ENCODE measurements at places on chromosomes 2 and 18. TPM values are rescaled to one million over a fixed set of nuclear protein-coding genes. Genes with fewer than 3 reads are reported as not detected.

GRCh38 chr2:74146929-74147726 is 584 bp downstream of the BOLA3 start:
- peak overlapping the region; percentile 75 for H3K4me3 ChIP-seq
- H3K4me1 ChIP-seq, result peaks cover 6% of the 10 kb centered on the region
- no peaks in the 10 kb centered on the region for H3K27me3 ChIP-seq
- no peaks in the 10 kb centered on the region for H3K36me3 ChIP-seq

DNA sequence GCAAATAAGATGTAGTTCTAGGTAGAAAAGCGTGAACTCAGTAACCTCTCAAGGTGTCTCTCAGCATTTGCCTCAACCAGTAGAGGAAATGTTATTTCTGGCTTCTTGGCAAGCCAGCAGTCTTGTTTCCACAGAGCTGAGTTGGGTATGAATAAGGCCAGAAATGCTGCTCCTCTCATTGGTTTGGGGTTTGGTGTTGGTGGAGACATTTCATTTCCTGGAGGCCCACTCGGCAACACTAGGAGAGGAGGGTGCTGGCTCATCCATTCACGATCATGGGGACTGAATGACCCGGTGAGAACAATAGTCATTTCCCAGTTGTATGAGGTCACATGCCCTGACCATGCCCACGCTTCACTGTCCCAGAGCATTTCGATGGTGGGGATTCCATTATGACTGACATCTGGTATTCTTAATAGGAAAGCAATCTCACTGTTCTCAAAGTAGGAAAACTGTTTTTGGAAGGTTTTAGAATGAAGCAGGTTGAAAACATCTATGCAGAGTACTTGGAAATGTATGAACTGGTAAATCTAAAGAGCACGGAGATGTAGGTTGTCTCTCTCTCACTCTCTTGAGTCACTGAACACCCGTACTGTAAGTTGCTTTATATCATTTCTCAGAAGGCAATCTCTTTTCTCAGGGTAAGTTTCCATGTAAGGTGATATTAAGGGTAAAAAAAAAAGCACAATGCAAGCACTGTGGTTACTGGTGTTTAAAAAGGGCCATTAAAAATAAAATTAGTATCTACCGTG is 37.1 kb upstream of the CTLA4 start:
- H3K27me3 ChIP-seq, result no peaks in the 10 kb centered on the region
- H3K36me3 ChIP-seq, result no peaks in the 10 kb centered on the region
- H3K27ac ChIP-seq, result no peak overlapping the region
- no peak for DNase-seq

DNA sequence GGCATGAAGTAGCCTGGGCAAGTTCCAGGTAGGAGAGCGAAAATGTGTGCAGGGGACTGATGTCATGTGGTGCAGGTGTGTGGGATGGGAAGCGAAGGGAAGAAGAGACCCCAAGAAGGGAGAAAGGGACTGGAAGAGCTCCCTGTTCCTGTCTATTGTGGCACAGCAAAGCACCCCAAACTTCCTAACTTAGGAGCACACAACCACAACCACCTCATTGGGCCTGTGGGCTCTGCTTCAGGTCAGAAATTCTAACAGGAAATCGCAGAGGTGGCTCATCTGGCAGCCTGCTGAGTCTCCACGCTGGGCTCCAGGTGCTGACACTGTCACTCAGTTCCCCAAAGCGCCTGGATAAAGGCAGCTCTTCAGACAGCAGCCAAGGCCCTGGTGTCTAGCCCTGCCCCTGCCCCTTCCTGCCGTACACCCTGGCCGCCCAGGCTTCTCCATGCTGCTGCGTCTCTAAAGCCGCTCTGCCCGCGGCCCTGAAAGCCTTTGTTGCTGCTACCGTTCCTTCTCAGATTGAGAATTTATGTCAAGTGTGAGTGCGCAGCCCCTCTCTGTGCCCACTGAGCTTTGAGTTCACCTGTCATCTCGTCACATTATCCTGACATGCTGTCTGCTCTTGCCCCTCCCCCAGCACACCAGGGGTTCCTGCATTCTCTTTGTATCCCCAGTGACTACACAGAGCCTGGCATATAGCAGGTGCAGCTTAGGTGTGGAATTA is 140.2 kb upstream of the BCL2L11 start:
- DNase-seq, result no peak
- H3K4me1 ChIP-seq, result no peaks in the 10 kb centered on the region
- H3K4me3 ChIP-seq, result no peak overlapping the region
- no peaks in the 10 kb centered on the region for H3K27me3 ChIP-seq
- H3K36me3 ChIP-seq, result no peaks in the 10 kb centered on the region

The ATP8B1 gene
- 359 TPM for total RNA-seq

The DSG1 gene
- total RNA-seq, result not detected

DNA sequence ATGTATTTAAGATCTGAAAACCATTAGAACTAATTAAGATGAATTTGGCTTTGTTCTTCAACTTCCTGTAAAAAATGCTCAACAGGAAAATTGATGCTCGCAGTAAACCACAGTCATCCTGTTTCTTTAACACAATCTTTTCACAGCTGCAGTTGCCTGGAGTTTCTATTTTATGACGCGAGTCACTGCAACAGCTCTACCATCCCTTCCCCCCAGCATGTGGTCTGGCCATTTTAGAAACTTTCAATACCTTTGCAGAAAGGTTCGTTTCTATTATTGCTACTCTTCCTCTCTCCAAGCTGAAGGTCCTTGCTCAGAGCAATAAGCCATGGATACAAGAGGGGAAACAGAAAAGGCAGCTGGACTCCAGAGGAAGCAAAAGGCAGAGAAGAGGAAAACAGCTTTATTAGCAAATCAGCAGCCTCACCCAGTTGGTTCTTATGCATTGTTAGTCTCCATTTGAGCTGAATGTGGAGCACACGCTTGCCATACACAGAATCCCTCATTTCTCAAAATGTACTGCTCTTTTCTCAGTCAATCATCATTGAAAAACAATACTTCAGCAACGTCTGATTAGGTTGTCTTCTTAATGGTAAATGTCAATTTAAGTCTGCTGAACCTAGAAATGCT is 3.9 kb downstream of the WIPF1 start:
- DNase-seq, result peak; percentile 47
- H3K4me1 ChIP-seq, result no peaks in the 10 kb centered on the region
- H3K27ac ChIP-seq, result peak overlapping the region; percentile 75
- H3K36me3 ChIP-seq, result no peaks in the 10 kb centered on the region

- DNase-seq, result no peak
- no peaks in the 10 kb centered on the region for H3K4me1 ChIP-seq
- H3K36me3 ChIP-seq, result no peaks in the 10 kb centered on the region
- no peaks in the 10 kb centered on the region for H3K27me3 ChIP-seq
- H3K4me3 ChIP-seq, result no peak overlapping the region
- H3K27ac ChIP-seq, result no peak overlapping the region
These were observed 42.3 kb downstream of the NOL10 start for GRCh38 chr2:10647441-10647840.

The ANKRD36 gene
- 22.1 TPM for total RNA-seq

- no peak overlapping the region for H3K27ac ChIP-seq
- no peaks in the 10 kb centered on the region for H3K36me3 ChIP-seq
- H3K4me3 ChIP-seq, result no peak overlapping the region
- H3K4me1 ChIP-seq, result no peaks in the 10 kb centered on the region
- DNase-seq, result peak; percentile 70
These were observed 42.1 kb upstream of the LAPTM4A start for GRCh38 chr2:20093263-20094141.

GRCh38 chr2:176544557-176544956 is 275.3 kb downstream of the MTX2 start:
- no peak overlapping the region for H3K27ac ChIP-seq
- no peaks in the 10 kb centered on the region for H3K4me1 ChIP-seq
- no peaks in the 10 kb centered on the region for H3K36me3 ChIP-seq

DNA sequence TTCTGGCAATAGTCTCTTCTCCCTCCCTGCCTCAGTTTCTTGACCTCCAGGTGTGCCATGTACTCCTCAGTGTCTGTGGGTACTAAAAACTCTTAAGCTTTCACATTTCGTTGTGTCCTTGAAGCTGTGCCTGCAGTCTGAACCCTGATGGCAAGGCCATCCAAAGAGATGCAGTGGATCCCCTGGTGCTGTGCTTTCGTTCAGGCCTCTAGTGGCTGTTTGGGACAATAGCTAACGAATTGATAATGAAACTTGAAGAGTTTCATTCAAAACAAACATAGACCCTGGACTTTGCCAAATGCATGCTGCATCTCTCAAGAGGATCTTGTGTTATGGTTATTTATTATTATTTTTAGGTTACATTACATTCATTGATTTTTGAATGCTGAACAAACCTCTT is 523.1 kb upstream of the FSIP2 start:
- no peak overlapping the region for H3K4me3 ChIP-seq
- H3K27ac ChIP-seq, result no peak overlapping the region
- no peak for DNase-seq
- no peaks in the 10 kb centered on the region for H3K27me3 ChIP-seq

GRCh38 chr2:102839668-102840388 is 78.0 kb downstream of the TMEM182 start:
- H3K4me1 ChIP-seq, result no peaks in the 10 kb centered on the region
- no peaks in the 10 kb centered on the region for H3K27me3 ChIP-seq
- no peak overlapping the region for H3K4me3 ChIP-seq
- H3K27ac ChIP-seq, result no peak overlapping the region
- DNase-seq, result peak; percentile 32

GRCh38 chr2:108079736-108080135 is 93.4 kb downstream of the SLC5A7 start:
- no peak overlapping the region for H3K4me3 ChIP-seq
- H3K27ac ChIP-seq, result no peak overlapping the region

GRCh38 chr18:13112982-13113381 is 105.6 kb upstream of the LDLRAD4 start:
- H3K4me1 ChIP-seq, result no peaks in the 10 kb centered on the region
- DNase-seq, result no peak
- no peak overlapping the region for H3K4me3 ChIP-seq

- DNase-seq, result no peak
- H3K36me3 ChIP-seq, result no peaks in the 10 kb centered on the region
- peaks cover 8% of the 10 kb centered on the region for H3K27me3 ChIP-seq
- no peak overlapping the region for H3K27ac ChIP-seq
These were observed 14.5 kb upstream of the KIF1A start for GRCh38 chr2:240834377-240834975.

The SAG gene
- not detected for total RNA-seq

The CD226 gene
- total RNA-seq, result 1.1 TPM

- H3K4me1 ChIP-seq, result no peaks in the 10 kb centered on the region
- H3K36me3 ChIP-seq, result no peaks in the 10 kb centered on the region
- DNase-seq, result no peak
- no peaks in the 10 kb centered on the region for H3K27me3 ChIP-seq
These were observed 37.5 kb upstream of the SERPINB2 start for GRCh38 chr18:63850020-63850419.

GRCh38 chr2:232139786-232140562 is 178.5 kb downstream of the DIS3L2 start:
- no peak for DNase-seq
- H3K36me3 ChIP-seq, result no peaks in the 10 kb centered on the region
- no peaks in the 10 kb centered on the region for H3K27me3 ChIP-seq
- H3K4me3 ChIP-seq, result no peak overlapping the region
- no peak overlapping the region for H3K27ac ChIP-seq
